CD4-positive, CD25-positive, alpha-beta regulatory T cell (primary cell): ENCODE measurements at places on chromosomes 7 and 10. TPM values are rescaled to one million over a fixed set of nuclear protein-coding genes. Genes with fewer than 3 reads are reported as not detected.

CD36 gene
- not detected for polyA plus RNA-seq

PNLIPRP2 gene
- polyA plus RNA-seq = not detected

OR13A1 gene
- polyA plus RNA-seq = 0.09 TPM

AMZ1 gene
- 0.62 TPM for polyA plus RNA-seq

C10orf105 gene
- polyA plus RNA-seq = 0.20 TPM

TRIL gene
- not detected for polyA plus RNA-seq

SNX10 gene
- 30.8 TPM for polyA plus RNA-seq

C10orf62 gene
- not detected for polyA plus RNA-seq

EPHA1 gene
- polyA plus RNA-seq = 2.0 TPM

SAP25 gene
- not detected for polyA plus RNA-seq

SMKR1 gene
- polyA plus RNA-seq = 3.6 TPM

PKD2L1 gene
- not detected for polyA plus RNA-seq

TDRD1 gene
- not detected for polyA plus RNA-seq

COBL gene
- polyA plus RNA-seq = not detected

PON1 gene
- not detected for polyA plus RNA-seq

RADIL gene
- not detected for polyA plus RNA-seq

TCTN3 gene
- polyA plus RNA-seq = 42.5 TPM

UPK3BL2 gene
- polyA plus RNA-seq = 0.86 TPM

SOSTDC1 gene
- not detected for polyA plus RNA-seq

CALY gene
- 0.76 TPM for polyA plus RNA-seq

ATOH7 gene
- not detected for polyA plus RNA-seq

PRSS2 gene
- polyA plus RNA-seq = 3.2 TPM

CHN2 gene
- not detected for polyA plus RNA-seq

HOXA10 gene
- not detected for polyA plus RNA-seq

PAPOLB gene
- not detected for polyA plus RNA-seq
